ENCODE measurements at places on chromosomes 6 and 20.

DNA sequence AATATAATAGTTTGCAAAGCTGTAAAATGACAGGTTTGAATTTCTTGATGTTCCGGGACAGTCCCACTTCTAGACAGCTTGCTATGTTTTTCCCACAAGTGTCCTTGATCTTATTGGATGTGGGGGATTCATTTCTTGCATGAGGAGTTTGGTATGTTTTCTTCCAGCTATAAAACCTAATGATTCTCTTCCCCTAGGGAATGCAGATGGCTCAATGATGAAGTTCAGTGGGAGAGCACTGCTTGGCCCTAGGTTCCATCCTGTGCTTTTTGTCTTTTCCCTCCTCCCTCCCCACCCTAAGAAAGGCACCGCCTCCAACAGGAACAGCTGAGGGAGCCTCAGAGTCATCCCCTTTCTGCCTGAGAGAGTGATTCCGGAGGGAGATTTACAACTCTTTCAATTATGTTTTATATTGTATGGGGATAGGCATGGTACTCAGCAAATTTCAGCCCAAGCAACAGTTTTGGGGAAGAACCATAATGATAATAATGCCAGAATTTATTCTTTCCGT, 149.2 kb downstream of the PHACTR1 start:
- DNase-seq: no peak

DNA sequence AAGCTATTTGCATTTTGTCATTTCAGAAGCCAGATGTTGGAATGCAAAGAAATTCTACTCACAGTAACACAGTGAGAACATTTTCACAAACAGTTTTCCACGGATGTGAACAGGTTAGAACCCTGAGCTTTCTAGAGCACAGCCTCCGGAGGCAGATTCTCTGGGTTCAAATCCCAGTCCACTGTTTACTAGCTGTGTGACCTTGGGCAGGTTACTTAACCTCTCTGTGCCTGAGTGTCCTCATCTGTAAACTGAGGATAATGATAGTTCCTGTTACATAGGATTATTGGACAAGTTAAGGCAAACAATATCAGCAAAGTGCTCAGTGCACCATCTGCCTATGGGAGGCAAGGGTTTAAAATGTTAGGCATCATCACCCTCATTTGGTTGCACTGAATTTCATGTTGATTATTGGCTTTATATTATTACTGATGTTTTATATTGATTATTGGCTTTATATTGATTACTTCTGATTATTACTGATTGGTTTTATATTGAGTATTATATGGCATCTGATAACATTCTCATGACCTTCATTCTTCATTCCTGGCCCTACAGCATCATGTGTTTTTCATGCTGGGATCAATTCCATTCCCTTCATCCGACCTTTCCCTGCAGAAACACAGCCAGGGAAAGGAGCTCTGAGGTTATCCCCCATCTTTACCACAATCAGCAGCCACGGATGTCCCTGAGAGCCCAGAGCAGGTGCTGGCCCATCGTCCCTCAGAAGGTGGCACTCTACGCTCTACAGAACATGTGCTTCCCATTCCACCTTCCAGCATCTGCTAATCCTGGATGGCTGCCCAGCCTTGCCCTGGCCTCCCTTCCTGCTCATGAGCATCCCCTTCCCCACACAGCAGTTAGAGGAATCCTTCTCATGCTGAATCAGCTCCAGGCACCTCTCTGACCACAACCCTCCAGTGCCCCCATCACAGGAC, 283.1 kb downstream of the PREX1 start:
- DNase-seq: peak; percentile 50

GRCh38 chr6:137304020-137304780, 85.0 kb upstream of the IFNGR1 start:
- peak; percentile 9 for DNase-seq

GRCh38 chr20:415820-416322, 7.8 kb downstream of the RBCK1 start:
- DNase-seq: no peak

DNA sequence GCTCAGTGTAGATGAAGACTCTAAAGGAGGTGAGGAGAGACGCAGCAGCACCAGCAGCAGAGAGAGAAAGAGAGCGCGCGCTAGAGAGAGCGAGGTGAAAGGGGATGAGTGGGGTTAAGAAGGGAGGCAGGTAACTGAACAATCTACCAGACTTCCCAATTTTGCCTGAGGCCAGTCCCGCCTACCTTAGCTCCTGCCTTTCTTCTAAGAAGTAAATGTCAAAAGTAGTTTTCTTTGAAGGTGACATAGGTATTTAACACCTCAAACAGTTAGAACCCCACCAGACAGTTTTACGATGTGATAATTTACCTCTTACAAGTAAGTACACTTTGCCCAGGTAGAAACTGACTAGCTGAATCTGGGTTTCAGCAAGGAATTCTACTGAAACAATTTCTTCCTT, 132.0 kb upstream of the EEF1E1 start:
- no peak for DNase-seq

DNA sequence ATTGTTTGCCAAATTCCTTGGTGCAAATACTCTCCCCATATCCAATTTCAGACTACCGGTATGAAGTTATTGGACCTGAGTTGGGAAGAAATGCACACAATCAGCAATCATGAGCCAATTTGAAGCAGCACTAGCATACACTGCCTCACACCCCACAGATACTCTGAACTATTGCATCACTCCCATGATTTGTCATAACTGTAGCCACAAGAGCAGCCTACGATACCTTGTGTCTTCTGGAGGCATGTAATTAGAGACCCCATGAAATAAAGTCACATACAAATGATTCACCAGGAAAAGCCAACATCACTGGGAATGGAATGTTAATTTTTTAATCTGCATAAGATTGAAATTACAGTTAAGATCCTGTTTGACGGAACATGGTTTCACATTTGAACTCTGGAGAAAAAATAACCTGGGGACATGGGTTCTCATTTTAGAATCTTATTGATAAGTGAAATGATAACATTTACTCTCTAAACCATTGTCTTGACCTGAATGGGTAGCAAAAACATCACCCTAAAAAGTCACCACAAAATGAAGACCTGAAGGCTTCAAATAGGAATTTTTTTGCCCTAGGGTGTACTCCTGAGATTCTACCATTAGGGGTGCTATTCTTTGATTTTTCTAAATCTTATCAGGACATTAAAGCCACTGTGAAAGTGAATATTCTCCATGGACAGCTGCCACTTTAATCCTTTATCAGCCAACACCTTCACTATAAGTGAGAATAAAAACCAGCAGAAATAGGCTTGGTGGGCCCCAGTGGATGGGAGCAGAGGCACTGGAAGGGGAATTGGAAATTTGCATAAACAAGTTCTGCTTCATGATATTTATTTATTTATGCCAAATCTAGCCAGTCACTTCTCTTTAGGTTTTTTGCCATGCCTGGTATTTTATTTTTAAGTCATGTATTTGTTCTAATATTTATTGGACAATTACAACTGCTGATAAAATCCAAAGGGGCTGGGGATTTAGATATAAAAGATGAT, 34.5 kb upstream of the HBS1L start:
- DNase-seq: peak; percentile 10

DNA sequence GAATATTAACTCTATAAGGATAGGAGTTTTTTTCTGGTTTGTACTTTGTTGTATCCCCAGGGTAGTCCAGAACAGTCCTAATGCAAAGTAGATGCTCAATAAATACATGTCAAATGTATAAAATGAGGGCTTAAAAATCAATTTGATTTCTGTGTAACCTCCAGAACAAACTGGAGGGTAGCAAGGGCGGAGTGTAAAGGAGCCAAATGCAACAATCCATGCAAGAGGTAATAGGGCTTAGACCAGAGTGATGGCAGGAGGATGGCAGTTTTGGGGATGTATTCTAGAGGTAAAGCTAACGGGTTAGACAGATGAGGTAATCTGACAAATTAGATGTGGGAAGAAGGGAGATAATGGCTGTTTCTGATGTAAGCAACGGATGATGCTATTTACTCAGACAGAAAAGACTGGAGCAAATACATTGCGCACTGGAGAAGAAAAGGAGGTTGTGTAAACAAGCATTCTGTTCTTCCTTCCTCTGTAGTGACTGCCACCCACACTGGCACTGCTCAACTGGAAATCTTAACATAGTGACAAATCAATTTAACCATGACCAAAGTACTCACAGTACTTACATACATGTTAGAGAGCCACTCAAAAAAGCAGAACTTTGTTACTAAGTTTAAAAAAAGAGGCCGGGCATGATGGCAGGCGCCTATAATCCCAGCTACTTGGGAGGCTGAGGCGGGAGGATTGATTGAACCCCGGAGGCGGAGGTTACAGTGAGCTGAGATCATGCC, 2.0 kb downstream of the ZNF318 start:
- no peak for DNase-seq

- DNase-seq: peak; percentile 77
Observed at GRCh38 chr6:36848658-36849441, 9.6 kb upstream of the CPNE5 start.

DNA sequence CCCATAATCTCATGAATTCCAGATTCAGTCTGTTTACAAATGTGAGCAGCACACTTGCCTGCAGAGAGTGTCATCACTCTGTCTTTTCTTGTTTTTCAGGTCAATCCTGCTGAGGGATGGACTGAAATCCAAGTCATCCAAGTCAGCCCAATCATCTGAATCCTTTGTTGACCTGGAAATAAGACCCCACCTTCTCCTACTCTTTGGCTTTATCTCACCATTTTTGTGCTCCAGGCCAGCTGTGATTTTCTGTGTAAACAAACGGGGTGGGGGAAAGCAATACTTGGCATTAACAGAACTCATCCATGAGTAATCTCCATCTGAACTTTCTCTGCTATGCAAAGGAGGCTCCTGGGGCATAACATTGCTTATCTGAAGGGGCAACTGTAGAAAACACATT, 16.9 kb upstream of the GSTA4 start:
- DNase-seq: no peak

DNA sequence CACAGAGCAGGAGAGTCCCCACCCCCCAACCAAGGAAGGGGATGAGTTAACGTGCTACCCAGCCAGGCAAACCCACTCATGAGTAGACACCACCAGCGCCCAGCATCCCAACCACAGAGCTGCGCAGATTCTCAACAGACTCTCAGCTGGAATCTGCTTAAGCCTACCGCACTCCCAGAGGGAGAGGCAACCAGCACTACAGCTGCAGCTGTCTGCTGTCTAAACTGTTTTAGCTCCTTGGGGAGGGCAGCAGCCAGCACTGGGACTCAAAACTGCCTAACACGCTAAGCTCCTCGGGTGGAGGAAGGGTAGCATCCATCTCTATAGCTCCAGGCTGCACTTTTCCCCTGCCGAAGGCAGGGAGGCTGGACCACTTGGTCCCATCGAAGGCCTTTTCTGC, 539.8 kb downstream of the EPHA7 start:
- no peak for DNase-seq

GRCh38 chr6:27267857-27268434, 20.4 kb downstream of the PRSS16 start:
- DNase-seq: no peak

DNA sequence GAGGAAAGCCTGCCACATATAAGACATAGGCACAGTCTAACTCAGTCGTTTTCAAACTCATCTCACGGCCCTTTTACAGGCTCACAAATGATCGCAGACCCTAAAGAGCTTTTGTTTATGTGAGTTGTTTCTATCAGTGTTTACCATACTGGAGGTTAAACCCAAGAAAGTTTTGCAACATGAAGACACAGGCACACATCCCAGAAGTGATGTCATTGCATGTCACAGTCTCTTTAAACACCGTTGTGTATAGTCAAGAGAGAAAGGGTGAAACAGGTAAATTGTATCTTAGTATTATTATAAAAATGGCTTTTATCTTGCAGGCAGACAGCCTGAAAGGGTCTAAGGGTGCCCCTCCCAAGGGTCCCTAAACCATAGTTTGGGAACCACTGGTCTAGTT, 96.7 kb downstream of the BACH2 start:
- no peak for DNase-seq

GRCh38 chr6:106272287-106272686, 53.3 kb downstream of the ATG5 start:
- no peak for DNase-seq

- DNase-seq: no peak
Observed at GRCh38 chr6:137248702-137249101, 29.5 kb upstream of the IFNGR1 start.

DNA sequence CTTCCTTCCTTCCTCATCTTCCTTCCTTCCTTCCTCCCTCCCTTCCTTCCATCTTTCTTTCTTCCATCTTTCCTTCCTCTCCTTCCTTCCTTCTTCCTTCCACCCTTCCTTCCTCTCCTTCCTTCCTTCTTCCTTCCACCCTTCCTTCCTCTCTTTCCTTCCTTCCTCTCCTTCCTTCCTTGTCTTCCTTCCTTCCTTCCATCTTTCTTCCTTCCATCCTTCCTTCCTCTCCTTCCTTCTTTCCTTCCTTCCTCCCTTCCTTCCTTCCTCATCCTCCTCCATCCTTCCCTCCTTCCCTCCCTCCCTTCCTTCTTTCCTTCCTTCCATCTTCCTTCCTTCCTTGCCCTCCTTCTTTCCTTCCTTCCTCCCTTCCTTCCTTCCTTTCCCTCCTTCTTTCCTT, 361.4 kb upstream of the TSHZ2 start:
- DNase-seq: no peak

- DNase-seq: no peak
Observed at GRCh38 chr20:4916971-4917881, 84.1 kb downstream of the SLC23A2 start.

GRCh38 chr6:104537872-104538271, 321.8 kb downstream of the HACE1 start:
- no peak for DNase-seq

DNA sequence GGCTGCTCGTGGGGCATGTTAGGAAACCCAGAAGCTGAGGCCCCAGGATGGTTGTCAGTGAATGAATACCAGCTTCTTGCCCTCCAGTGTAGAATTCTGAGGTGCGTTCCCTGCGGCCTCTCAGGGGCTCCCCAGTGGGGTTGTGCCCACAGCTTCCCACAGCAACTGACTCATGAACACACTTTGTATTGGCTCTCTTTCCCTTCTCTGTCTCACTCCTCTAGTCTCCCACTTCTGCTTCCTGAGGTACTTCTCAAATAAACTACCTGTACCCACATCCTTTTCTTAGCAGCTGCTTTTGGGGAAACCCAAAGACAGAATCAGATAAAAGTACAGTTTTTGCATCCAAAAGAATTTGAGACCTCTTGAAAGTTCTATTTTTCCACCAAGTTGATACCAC, 107.7 kb upstream of the JAG1 start:
- DNase-seq: no peak

DNA sequence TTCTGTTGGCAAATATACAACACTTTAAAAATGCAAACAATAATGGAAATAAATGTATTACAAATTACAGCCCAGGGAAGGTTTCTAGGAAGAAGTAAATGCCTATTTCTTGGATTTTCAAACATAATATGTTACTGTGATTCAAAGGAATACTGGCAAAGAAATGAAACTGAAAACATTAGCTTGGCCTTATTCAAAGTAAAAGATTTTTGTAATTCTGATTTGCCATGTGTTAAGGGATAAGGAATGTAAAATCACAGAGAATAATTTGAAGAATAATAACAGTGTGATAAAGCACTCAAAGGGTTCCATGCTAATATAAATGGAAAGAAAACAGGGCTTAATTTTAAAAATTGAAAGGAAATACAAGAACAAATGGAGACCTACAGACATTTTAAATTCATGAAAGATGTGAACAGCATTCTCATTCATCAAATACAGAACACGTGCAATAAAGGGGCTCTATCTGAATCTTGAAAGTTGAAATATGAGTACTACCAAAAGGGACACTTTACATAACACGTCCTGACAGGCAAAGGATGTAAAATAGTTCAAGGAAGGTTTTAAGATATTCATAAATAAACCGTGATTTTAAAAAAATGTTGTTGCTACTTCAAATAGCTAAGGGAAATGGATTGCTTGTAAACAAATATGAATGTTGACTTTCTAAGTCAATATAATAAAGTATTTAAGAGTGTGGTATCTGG, 138.1 kb downstream of the RFPL4B start:
- DNase-seq: no peak

GRCh38 chr6:147776631-147777213, 268.2 kb downstream of the SAMD5 start:
- no peak for DNase-seq
